ENCODE measurements at places on chromosomes 11 and 22.
A peak's percentile ranks its signal among the peaks of the same experiment; 100 is the strongest.

- DNase-seq: no peak
Observed at GRCh38 chr22:22460635-22461034, 47.9 kb downstream of the ZNF280B start.

DNA sequence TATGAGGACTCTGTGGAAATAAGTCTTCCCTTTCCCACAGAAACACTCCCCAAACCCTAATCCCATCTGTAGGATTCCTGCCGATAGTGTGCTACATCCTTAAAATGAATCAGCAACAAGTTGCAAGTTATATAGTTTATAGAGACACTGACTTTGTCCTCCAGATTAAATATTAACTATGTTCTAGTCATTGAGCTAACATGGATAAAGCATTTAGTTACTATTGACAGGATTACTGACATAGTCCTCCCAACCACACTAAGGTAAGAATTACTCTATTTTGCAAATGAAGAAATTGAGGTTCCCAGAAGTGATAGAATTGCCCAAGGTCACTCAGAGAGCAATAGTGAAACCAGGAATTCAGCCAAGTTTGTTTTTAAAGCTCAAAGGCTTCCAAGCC lies 1.9 kb downstream of the OR52M1 start:
- no peak for DNase-seq

DNA sequence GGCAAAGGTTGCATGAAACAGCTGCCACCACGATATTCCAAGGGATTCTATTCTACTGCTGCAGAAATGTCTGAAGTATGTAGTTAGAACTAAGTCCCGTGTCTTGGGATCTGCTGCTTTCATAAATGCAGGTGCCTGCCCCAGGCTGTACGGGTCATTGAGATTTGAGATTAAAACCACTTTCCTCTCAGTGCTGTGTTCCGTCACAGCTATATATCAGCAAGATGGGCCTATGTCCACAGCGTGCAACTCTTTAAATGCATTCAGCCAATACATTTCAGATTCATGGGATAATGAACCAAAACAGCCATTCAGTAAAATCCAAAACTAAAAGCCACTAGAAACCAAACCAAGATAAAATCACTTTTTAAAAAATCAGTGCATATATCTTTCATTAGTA lies 107.3 kb upstream of the LUZP2 start:
- no peak for DNase-seq

- DNase-seq: no peak
Observed at GRCh38 chr11:8031248-8032115, 44.3 kb downstream of the EIF3F start.

DNA sequence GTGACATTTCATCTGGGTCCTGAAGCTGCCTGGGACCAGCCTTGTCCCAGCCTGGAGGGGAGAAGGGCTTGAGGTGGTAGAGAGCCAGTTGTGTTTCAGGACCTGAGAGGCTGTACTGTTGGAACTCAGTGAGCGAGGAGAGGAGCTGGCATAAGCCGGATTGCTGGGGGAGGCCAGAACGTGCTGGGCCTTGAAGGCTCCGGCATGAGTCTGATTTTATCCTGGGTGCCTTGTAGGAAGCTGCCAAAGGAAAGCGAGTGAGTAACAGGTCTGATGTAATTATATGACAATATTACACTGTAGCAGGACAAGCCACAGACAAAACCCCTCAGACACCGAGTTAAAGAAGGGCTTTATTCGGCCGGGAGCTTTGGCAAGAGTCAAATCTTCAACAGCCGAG lies 17.2 kb downstream of the AP2A2 start:
- DNase-seq: no peak

- no peak for DNase-seq
Observed at GRCh38 chr11:121029153-121029552, 5.3 kb downstream of the TBCEL start.

DNA sequence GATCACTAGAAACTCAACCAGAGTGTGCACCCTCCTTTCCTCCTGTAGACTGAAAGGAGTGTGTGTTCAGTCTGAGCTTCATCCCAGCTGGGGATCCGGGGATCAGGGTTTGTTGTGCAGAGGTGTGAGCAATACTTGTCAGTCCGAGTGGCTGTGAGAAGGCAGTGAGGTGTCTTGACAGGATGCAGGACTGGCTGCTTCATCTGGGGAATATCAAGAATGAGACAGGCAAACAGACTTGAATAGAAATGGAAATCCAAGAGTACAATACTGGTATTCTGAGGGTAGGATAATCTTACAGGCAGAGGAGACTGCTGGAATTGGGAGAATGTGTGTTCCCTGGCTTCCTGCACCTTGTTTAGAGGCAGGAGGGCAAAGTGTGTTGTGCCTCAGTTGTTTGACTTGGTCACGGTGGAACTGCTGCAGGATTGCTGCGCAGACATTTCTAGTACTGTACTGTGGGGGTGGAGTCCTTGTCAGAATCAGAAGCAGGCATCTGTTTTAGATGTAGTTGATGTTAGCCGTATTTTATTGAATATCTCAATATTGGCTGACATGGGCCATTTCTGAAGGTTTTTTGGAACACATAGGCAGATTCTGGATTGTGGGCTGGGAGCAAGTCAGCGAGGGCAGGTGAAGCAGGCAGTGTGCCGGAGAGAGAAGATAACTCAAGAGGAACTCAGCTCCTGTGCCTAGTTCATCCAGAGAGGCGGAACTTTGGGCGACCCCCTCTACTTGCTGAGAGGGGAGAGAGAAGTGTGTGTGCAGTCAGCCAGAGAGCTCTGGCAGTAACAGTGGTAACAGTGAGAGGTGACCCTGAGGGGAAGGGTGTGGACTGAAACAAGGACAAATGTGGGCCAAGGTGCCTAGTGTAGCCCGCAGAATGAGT lies 27.1 kb upstream of the GRK2 start:
- DNase-seq: no peak

GRCh38 chr11:132590986-132591385 lies 941.3 kb downstream of the OPCML start:
- no peak for DNase-seq

DNA sequence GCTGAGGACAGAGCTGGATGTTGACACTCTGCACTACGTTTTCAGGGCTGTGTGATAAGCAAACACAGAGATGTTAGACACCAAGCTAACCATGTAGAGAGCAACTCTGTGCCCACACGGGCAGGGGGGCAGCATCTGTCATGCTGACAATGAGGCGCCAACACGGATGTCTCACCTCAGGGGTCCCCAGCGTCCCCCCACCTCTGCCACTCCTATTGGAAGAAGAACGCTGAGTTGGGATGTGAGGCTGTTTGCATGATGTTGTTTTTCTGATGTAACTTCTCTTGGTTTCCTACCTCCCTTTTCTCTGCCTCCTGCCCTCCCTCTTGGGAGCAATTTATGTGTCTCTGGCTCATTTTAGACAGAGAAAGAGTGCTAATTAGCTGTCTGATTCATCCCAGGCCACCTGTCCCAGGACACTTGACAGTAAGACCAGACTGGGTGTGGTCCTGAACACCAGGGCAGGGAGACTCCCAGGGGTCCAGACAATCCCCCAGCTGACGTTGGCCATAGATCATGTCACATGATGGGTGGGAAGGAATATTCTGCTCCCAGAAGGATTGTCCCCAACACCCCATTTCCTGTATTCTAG lies 89.2 kb upstream of the NCAM1 start:
- DNase-seq: no peak

DNA sequence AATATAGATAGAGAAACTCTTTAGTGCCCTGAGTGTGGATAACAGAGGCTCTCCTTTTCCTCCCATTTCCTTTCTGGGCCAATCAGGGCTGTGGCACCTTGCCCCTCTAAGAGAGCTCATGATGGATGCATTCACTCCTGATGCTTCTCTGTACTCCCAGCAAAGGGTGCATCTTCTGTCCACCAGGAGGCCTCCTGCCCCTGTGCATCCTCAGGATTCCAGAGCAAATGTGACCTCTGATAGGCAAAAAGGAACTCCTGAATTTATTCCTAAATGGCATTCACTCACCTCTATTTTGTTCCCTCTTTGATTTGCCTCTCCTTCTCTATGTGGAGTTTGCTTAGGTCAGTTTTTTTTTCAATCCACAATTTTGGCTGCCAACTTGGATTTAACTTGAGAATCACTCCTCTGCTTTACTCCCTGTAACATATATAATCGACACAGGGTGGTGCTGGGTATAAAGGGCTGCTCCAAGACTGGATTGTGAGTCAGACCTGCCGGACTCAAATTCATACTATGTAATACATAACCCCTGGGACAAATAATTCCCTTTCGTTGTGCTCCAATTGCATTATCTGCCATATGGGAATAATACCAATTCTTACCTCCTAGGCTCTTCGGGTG lies 1.1 kb upstream of the MRGPRX4 start:
- DNase-seq: peak; percentile 17

DNA sequence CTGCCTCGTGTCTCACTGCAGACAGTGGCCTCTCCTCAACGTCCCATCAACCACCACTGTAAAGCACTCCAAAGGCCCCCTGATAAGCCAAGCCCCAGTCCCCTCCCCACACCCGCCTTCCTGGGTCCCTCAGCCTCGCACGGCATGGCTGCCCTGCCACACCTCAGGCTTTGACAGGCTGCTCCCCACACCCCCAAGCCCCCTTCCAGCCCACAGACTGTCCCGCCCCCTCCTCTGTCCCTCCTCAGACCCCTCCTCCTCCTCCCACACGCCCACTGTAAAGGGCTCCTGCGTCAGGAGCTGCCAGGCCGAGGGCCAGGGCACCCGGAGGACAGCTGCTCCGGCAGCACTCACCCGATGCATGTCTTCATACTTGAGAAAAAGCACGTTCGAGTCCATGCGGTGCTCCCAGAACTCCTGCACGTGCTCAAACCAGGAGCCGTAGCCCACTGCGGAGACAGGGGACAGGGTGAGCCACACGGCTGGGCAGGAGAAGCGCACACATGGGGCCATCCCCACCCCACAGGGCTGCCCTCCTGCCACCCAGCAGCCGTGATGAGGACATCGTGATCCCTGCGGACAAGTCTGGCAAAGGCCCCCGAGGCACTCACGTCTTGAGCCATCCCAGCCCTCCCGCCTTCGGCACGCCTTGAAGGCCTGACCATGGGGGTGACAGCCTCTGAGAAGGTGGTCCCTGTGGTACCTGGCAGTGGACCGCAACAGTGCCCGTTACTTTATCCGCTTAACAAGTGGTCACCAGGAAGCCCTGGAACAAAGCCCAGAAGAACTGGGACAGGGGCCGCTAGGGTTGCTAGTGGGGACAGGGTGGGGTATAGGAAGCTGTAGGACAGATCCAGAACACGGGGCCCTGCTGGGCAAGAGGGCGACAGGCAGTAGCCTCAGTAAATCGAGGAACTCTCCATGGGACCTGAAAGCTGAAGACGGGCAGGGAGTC lies 21.5 kb upstream of the EFCAB6 start:
- DNase-seq: no peak

All from DND-41 (cell line).